ENCODE measurements at places on chromosomes 7 and 10.

DNA sequence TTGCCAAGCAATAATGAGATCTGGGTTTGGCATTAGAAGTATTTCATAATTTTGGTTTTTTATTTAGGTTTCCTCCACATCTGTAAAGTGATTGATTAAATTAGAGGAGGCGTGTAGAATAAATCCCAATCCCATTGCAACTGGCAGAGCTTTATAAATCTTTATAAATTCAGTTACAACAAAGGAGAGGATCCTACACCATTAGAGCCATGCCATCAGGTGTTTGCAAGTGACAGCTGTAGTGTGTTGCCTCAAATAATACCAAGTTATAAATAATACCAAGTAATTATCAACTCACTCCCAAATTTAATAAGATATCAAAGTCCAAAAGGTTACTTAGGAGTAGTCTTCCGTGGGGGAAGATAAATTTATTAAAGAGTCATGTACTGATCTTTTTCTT lies 62.2 kb downstream of the PODXL start:
- no peak for DNase-seq

DNA sequence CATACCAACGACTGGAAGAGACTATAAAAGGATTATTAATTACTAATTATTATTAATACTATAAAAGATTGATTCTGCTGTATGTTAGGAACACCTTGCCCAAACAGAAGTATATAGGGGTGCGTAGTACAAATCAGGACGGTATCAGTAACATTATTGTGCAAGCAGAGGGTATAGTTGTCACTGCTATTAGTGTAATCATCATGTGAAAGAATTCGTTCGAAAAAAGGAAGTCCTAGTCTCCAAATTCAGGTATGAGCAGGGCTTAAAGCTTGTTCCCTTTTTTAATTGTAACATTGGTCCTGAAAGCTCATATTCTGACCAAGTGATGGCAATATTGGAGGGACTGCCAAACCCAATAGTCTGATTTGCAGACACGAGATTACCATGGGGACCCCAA lies 81.8 kb downstream of the THSD7A start:
- no peak for DNase-seq

GRCh38 chr7:33420311-33420940 lies 291.1 kb downstream of the BBS9 start:
- no peak for DNase-seq

DNA sequence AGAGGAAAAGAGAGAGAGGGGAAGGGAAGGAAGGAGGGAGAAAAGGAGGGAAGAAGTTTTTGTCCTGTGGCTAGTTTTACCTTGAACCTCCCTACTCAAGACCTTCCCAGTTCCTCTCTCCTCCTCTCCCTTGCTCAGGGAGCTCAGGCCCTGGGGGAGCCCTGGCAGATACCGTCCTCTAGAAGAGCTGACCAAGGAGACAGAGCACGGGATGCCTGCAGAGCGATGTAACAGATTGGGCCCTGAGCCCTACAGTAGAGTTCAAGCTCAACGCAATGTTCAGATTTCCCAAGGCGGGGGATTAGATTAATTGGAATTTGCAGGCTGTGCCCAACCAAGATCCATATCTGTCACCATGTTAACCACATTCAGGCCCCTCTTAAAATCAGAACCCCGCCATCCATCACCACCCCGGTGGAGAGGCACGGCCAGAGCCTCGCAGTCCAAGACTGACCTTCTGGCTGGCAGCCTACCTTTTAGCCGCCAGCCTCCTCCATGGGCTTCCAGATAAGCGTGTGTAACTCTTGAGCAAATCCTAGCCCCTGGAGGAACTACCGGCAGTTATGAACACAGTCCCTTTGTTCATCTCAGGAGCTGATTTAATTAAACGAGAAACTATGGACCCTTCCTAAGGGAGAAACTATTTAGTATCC lies 70.6 kb downstream of the KCNMA1 start:
- DNase-seq = no peak

GRCh38 chr7:3464900-3465622 lies 164.0 kb downstream of the SDK1 start:
- no peak for DNase-seq

- DNase-seq = no peak
Measured at GRCh38 chr10:42934351-42934811, 142.5 kb upstream of the RET start.

DNA sequence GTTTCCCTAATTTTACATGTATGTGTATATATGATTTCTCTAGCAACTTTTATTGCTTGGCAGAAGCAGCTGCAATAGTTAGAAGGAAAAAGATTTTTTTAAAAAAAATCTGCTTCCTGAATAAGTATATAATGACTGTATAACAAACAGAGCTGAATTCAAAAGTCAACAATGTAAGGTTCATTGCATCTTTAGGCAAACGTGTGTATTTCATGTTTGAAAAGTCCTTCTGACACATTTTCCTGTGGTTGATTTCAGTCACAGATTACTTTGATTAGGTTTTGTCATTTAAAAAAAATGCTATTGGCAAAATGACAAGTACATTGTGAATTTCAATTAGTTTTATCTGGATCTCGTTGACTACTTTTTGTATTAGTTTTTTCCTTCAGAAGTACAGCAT lies 231.0 kb downstream of the CSTF2T start:
- no peak for DNase-seq

GRCh38 chr10:18582803-18583202 lies 68.6 kb downstream of the NSUN6 start:
- no peak for DNase-seq

GRCh38 chr7:106600569-106601373 lies 60.2 kb downstream of the CCDC71L start:
- DNase-seq = no peak

DNA sequence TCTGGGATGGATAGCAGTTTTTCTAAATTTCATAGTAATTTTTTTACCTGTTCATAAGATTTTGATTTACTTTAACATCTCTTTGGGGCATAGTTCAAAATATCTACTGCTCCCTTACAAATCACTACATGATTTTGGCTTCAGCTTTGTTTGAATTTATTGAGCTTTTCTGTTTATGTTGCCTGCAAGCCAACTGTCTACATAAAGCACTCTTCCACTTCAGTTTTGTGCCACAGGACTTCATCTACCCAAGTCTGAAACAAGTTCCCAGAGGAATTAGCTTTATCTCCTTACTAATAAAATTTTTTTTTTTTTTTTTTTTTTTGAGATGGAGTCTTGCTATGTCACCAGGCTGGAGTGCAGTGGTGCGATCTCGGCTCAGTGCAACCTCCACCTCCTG lies 45.4 kb upstream of the KMT2E start:
- no peak for DNase-seq

DNA sequence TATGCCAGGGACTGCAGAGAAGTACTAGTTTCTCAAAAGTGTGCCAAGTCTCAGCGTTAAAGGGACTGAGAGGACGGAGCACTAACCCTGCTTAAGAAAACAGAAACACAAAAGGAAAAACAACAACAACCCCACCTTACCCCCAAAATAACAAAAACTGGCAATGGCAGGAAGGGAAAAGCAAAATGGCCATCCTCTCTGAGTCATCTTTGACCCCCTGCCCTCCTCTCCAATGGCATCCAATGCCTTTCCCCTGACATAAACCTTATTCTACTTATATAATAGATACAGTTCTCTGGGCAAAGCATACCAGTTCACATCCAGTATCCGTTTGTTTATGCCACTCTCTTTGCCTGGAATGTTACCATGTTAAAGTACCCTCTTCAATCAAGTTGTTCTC lies 1.6 kb downstream of the POLR1F start:
- DNase-seq = no peak

GRCh38 chr10:91891125-91892001 lies 17.9 kb downstream of the FGFBP3 start:
- DNase-seq = no peak

- DNase-seq = no peak
Measured at GRCh38 chr7:134289841-134290240, 26.9 kb downstream of the SLC35B4 start.

DNA sequence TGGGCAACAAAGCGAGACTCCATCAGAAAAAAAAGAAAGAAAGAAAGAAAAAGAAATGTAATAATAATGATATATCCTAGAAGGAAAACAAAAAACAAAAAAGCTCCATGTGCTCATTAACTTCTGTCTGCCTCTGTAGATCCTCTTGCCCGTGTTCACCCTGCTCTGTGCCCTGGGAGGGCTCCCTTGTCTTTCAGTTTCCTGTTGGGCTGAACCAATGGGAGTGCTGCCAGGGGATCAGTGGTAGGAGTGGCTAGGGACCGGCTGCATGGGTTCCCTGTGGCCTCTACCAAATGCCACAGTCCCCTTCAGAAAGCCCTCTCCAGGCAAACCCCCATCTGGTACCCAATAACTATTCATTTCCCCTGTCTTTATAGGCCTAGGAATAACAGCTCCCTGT lies 51.8 kb upstream of the PARD3 start:
- no peak for DNase-seq

DNA sequence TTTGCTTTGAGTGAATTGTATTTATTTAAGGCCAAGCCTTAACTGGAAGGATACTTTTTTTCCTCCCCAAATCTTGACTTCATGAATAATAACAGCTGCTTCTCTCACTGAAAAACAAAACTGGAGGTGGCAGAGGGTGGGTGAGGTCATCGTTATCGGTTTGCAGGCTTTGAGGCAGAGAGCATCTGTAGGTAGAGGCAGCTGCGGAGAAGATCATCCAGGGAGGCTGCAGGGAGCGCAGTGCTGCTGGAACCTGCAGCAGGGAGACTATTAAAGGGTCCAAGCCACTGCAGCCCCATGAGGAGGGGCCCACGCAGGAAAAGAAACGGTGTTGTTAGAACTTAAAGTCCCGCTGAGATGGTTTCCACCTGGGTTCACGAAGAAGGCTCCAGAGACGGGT lies 112.1 kb upstream of the SDK1 start:
- no peak for DNase-seq

Measured in activated naive CD4-positive, alpha-beta T cell treated with Interleukin-2 at 50 U/mL for 16 hours (primary cell).